ENCODE measurements at places on chromosomes 7 and 10.
A peak's percentile ranks its signal among the peaks of the same experiment; 100 is the strongest.

GRCh38 chr7:77235276-77235675 lies 35.7 kb upstream of the FGL2 start:
- no peaks in the 10 kb centered on the region for H3K27me3 ChIP-seq
- peaks cover 3% of the 10 kb centered on the region for H3K36me3 ChIP-seq
- no peak overlapping the region for H3K4me3 ChIP-seq
- no peak for DNase-seq
- H3K4me1 ChIP-seq = no peaks in the 10 kb centered on the region

GRCh38 chr10:113720386-113720785 lies 31.1 kb upstream of the PLEKHS1 start:
- no peak overlapping the region for H3K27ac ChIP-seq
- H3K27me3 ChIP-seq = no peaks in the 10 kb centered on the region
- DNase-seq = no peak

DNA sequence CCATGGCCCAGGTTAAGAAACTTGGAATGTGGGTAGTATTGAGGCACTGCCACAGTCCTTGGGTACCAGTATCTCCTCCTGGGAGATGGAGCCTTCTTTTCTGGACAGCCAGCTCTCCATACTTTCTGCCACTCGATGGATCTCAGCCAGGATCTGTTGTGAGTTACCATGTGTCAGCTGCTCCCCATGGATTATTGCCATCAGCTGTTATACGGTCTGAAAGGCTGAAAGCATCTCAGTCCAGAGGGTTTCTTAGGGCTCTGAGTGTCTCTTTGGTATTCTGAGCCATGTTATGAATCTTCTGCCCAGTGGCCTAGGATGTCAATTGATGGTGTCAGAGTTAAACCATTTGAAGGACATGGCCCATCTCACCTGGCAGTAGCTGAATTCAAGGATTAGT lies 197.5 kb downstream of the C7orf25 start:
- H3K4me3 ChIP-seq = no peak overlapping the region
- DNase-seq = no peak
- no peaks in the 10 kb centered on the region for H3K36me3 ChIP-seq
- no peaks in the 10 kb centered on the region for H3K4me1 ChIP-seq
- no peak overlapping the region for H3K27ac ChIP-seq
- H3K27me3 ChIP-seq = no peaks in the 10 kb centered on the region

DNA sequence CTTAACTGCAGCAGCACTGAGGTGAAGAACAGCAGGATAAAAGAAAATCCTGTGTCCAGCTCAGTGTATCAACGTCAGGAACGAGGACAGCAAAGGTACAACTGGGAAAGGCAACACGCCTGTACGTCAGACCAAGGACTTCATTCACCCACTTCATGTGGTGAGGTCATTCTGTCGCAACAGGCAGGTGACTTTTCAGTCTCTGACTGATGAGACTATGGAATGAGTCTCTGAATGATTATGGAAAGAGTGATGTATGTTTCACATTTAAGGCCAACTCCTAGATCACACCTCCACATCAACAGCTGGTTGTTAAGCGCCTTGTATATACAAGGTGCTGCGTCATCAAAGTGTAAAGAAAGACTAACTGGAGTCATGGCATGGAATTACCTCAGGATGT lies 297.6 kb upstream of the SP8 start:
- H3K4me3 ChIP-seq = no peak overlapping the region
- H3K36me3 ChIP-seq = no peaks in the 10 kb centered on the region
- DNase-seq = no peak
- no peak overlapping the region for H3K27ac ChIP-seq

DNA sequence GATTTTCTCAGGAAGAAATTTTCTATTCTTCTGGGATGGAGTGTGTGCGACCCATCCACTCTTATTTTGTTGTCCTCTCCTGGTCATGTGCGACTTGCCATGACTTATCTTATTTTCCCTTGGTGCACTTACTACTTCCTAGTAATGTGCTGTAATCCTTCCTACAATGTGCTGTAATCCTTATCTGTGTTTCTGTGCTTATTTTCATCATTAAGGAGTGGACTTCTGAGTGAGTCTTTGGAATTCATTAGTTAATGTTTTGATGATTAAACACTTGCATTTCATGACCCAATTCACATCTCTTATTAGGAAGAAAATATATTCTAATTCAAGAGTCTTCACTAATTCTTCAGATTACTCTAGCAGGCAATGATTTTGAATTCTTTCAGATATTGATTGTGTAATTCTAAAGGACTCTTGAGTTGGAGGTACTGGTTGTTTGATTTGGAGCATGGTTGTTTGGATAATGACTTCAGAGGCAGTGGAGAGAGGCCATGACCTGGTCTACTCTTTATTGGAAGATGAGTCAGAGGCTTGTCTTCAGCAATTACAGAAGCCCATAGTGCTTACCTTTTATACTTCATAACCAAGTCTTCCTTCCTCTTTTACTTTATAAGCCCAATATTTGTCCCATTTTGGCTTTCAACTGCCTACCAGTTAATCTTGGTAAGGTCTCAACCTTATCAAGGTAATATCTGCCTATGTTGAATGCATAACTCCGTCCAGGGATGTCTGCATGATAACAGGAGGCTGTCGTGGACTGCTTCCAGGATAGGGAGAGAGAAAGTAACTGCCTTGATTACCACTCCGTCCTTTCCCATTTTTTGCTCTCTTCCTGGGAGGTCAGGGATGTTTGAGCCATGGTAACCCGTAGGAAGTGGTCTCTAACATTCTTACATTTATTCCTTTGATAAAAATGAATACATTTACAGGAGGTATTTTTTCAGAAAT lies 278.3 kb upstream of the SP8 start:
- H3K36me3 ChIP-seq = no peaks in the 10 kb centered on the region
- DNase-seq = no peak
- no peaks in the 10 kb centered on the region for H3K4me1 ChIP-seq
- no peak overlapping the region for H3K4me3 ChIP-seq

DNA sequence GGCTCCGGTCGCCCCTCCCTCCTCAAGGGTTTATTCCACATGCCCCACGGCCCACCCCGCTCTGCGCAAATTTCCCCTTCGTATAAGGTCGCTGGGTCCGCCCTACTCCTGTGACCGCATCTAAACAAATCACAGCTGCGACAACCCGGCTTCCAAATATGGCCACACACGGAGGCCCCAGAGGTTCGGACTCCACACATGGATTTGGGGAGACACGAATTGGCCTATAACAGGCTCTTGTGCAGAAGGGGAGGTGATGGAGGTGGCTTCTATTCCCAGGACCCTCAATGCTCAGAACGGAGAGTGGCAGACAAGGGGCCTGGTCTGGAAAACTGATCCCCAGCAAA lies 90.1 kb downstream of the FOXL3 start:
- DNase-seq = no peak
- no peaks in the 10 kb centered on the region for H3K36me3 ChIP-seq
- peaks cover 23% of the 10 kb centered on the region for H3K27me3 ChIP-seq
- no peak overlapping the region for H3K27ac ChIP-seq
- H3K4me3 ChIP-seq = peak overlapping the region; percentile 35

- H3K36me3 ChIP-seq = peaks cover 72% of the 10 kb centered on the region
- no peak overlapping the region for H3K4me3 ChIP-seq
- no peaks in the 10 kb centered on the region for H3K4me1 ChIP-seq
- H3K27ac ChIP-seq = no peak overlapping the region
- no peaks in the 10 kb centered on the region for H3K27me3 ChIP-seq
These were observed 19.8 kb downstream of the YME1L1 start for GRCh38 chr10:27134371-27134770.

DNA sequence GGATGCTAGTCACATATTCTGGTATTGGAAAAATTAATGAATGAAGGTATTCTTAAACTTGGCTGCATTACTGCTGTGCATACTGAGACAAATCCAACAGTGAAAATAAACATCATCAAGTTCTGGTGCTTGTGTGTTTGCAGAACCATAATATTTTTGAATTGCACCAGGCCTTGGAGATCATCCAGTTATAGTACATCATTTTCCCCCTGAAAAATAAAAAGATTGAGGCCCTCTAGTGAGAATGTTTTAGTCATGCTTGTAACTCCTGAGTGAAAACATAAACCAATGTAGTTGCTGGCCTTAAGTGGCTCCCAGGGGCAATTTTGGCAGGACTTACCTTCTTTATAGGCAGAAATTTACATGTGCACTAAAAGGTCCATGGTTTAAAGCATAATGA lies 218.8 kb upstream of the TMEM229A start:
- H3K36me3 ChIP-seq = no peaks in the 10 kb centered on the region
- H3K27ac ChIP-seq = no peak overlapping the region
- H3K27me3 ChIP-seq = no peaks in the 10 kb centered on the region
- no peak for DNase-seq
- no peaks in the 10 kb centered on the region for H3K4me1 ChIP-seq
- no peak overlapping the region for H3K4me3 ChIP-seq

DNA sequence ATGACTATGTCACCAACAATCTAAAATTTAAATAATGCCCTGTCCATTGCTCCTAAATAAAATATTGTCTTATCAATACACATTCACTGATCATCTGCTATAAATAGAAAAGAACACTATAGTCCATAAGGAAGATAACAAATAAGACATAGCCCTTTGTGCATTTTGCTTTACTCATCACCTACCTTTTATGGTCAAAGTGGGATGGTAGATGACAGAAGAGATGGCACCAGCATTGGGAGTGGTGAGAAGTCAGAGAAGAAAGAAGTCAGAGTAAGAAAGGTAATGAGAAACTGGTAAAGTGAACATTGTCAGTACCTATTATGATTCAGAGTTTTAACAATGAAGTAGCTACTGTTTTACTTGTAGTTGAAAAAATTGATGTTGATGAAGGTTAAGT lies 31.1 kb downstream of the SEMA3E start:
- H3K27ac ChIP-seq = no peak overlapping the region
- no peaks in the 10 kb centered on the region for H3K36me3 ChIP-seq
- no peak for DNase-seq
- no peak overlapping the region for H3K4me3 ChIP-seq
- H3K4me1 ChIP-seq = no peaks in the 10 kb centered on the region

- peaks cover 4% of the 10 kb centered on the region for H3K36me3 ChIP-seq
- H3K27me3 ChIP-seq = no peaks in the 10 kb centered on the region
- peak overlapping the region; percentile 8 for H3K4me3 ChIP-seq
- peak overlapping the region; percentile 82 for H3K27ac ChIP-seq
- DNase-seq = peak; percentile 57
- H3K4me1 ChIP-seq = peaks cover 93% of the 10 kb centered on the region
These were observed 56.2 kb downstream of the HK1 start for GRCh38 chr10:69334302-69335062.

- H3K4me1 ChIP-seq = peaks cover 8% of the 10 kb centered on the region
- no peak for DNase-seq
- H3K4me3 ChIP-seq = no peak overlapping the region
These were observed 68.0 kb upstream of the TNS3 start for GRCh38 chr7:47649919-47650318.

- no peak for DNase-seq
- H3K4me3 ChIP-seq = no peak overlapping the region
- no peak overlapping the region for H3K27ac ChIP-seq
- no peaks in the 10 kb centered on the region for H3K27me3 ChIP-seq
- H3K36me3 ChIP-seq = peaks cover 89% of the 10 kb centered on the region
These were observed 20.4 kb downstream of the MKRN1 start for GRCh38 chr7:140458916-140459315.

DNA sequence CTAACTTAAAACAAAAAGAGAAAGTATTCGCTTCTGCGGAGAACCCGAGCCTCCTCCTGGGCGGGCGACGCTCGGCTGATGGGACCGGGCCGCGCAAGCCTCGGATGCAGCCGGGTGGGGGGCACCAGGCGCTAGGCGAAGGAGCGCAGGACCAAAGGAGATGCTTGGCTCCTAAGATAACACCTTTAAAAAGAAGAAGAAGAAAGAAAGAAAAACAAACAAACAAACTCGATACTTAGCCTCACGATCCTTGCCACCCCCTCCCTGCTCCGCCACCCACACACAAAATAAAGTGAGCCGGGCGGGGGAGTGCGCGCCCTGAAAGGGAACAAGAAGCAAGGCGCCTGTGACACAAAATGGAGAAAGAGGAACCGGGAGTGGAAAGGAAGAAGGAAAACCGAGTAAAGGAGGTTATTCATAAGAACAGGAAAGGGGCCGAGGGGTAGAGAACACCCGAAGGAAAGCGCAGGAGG lies 34.0 kb upstream of the EBLN1 start:
- H3K36me3 ChIP-seq = no peaks in the 10 kb centered on the region
- no peaks in the 10 kb centered on the region for H3K4me1 ChIP-seq
- H3K27ac ChIP-seq = peak overlapping the region; percentile 97
- H3K27me3 ChIP-seq = no peaks in the 10 kb centered on the region
- peak overlapping the region; percentile 94 for H3K4me3 ChIP-seq

GRCh38 chr10:97334370-97335175 lies at the start of gene FRAT2:
TSS of gene FRAT2 (minus strand) at chr10:97334729. CDS start at chr10:97334572, 157 bp downstream.
- H3K27me3 ChIP-seq = no peaks in the 10 kb centered on the region
- peaks cover 68% of the 10 kb centered on the region for H3K4me1 ChIP-seq
- peak within 1 kb of the TSS; percentile 90 for H3K4me3 ChIP-seq
- peak within 1 kb of the TSS; percentile 98 for H3K27ac ChIP-seq
- DNase-seq = peak; percentile 93
- H3K36me3 ChIP-seq = peaks cover 3% of the 10 kb centered on the region

- no peak overlapping the region for H3K27ac ChIP-seq
- H3K27me3 ChIP-seq = no peaks in the 10 kb centered on the region
- no peak for DNase-seq
- peaks cover 78% of the 10 kb centered on the region for H3K36me3 ChIP-seq
- peaks cover 5% of the 10 kb centered on the region for H3K4me1 ChIP-seq
These were observed 15.4 kb downstream of the AKR1B1 start for GRCh38 chr7:134443396-134444070.

GRCh38 chr7:98175260-98175940 lies 35.8 kb upstream of the BHLHA15 start:
- H3K27me3 ChIP-seq = no peaks in the 10 kb centered on the region
- H3K4me1 ChIP-seq = peaks cover 6% of the 10 kb centered on the region
- peaks cover 27% of the 10 kb centered on the region for H3K36me3 ChIP-seq
- no peak for DNase-seq
- H3K27ac ChIP-seq = no peak overlapping the region

- H3K27ac ChIP-seq = peak within 1 kb of the TSS; percentile 51
- H3K4me1 ChIP-seq = peaks cover 9% of the 10 kb centered on the region
- peak; percentile 91 for DNase-seq
- H3K36me3 ChIP-seq = no peaks in the 10 kb centered on the region
These were observed at the start of gene ASAH2B for GRCh38 chr10:50739618-50740292. TSS of gene ASAH2B (plus strand) at chr10:50739936. CDS start at chr10:50745131, 5,195 bp downstream.

DNA sequence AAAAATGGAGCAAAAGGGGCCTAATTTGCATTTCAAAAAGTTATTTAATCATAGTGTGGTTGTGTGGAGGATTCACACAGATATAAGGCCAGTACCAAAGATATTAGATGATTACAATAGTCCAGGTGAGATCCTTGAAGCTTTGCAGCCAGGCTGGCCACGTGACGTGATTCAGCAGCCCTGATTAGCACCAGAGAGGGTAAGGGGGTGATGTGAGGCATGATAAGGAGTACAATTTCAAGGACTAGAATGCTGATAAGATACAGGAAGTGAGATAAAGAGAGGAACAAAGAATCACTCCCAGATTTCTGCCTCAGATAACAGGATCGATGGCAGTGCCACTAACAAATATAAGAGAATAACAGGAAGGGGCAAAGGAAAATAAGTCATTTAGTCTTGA lies 108.4 kb upstream of the PALS2 start:
- no peak for DNase-seq
- H3K36me3 ChIP-seq = no peaks in the 10 kb centered on the region
- no peak overlapping the region for H3K4me3 ChIP-seq

DNA sequence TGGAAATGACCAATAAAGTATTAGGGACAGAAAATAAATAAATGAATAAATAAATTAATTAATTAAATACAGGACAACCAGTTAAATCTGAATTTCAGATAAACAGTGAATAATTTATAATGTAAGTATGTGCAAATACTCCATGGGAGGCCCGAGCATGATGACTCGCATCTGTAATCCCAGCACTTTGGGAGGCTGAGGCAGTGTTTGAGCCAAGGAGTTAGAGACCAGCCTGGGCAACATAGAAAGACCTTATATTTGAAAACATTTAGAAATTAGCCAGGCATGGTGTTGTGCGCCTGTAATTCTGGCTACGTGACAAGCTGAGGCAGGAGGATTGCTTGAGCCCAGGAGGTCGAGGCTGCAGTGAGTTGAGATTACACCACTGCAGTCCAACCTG lies 123.7 kb downstream of the CUL2 start:
- no peaks in the 10 kb centered on the region for H3K36me3 ChIP-seq
- H3K4me3 ChIP-seq = no peak overlapping the region
- H3K4me1 ChIP-seq = peaks cover 8% of the 10 kb centered on the region
- H3K27ac ChIP-seq = no peak overlapping the region
